ENCODE measurements at places on chromosomes 7 and 10. TPM values are rescaled to one million over a fixed set of nuclear protein-coding genes. Genes with fewer than 3 reads are reported as not detected.

The MRLN gene
- polyA plus RNA-seq = 0.90 TPM

The EPO gene
- polyA plus RNA-seq = 0.12 TPM

The SLC13A1 gene
- polyA plus RNA-seq = 20.0 TPM

The GCK gene
- 4.1 TPM for polyA plus RNA-seq

The STEAP4 gene
- 0.38 TPM for polyA plus RNA-seq

The PAX4 gene
- not detected for polyA plus RNA-seq

The MSMB gene
- polyA plus RNA-seq = not detected

The KCND2 gene
- 2.0 TPM for polyA plus RNA-seq

Measured in left renal cortex interstitium (tissue), 4 donors.